ENCODE measurements at places on chromosomes 7 and 10. TPM values are rescaled to one million over a fixed set of nuclear protein-coding genes. Genes with fewer than 3 reads are reported as not detected.
A peak's percentile ranks its signal among the peaks of the same experiment; 100 is the strongest.

DNA sequence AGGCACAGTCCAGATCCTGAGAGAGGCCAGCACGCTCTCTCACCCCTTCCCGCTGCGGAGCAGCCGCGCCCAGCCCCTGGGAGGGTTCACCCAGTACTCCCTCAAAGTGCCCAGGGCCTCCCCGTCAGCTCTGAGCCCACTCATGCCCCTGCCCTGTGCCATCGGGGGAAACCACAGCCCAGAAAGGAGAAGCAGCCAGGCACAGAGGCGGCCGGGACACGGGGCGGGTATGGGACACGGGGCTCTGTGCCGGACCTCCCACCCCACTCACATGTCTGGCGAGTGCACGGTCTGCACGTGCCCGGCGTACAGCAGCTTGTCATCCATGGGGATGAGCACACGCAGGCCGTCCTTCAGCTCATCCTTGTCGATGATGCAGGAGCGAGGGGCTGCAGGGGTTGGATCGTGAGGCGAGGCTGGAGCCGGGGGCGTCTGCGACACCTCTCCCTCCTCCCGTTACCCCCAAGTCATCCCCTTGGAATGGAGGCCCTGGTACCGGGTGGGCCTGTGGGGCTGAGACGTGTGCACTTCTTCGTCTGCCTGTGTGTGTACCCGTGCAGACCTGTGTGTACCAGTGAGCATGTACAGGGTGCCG, 38.2 kb downstream of the SLC29A4 start:
- H3K4me1 ChIP-seq: no peaks in the 10 kb centered on the region
- H3K27ac ChIP-seq: no peak overlapping the region
- H3K27me3 ChIP-seq: no peaks in the 10 kb centered on the region
- no peak overlapping the region for H3K4me3 ChIP-seq

- no peak overlapping the region for H3K27ac ChIP-seq
- H3K27me3 ChIP-seq: no peaks in the 10 kb centered on the region
- no peak for DNase-seq
- H3K4me3 ChIP-seq: no peak overlapping the region
- no peaks in the 10 kb centered on the region for H3K4me1 ChIP-seq
- H3K36me3 ChIP-seq: no peaks in the 10 kb centered on the region
Measured at GRCh38 chr7:84982199-84982598, 204.7 kb downstream of the SEMA3D start.

- no peaks in the 10 kb centered on the region for H3K36me3 ChIP-seq
- peak; percentile 62 for DNase-seq
- no peak overlapping the region for H3K27ac ChIP-seq
- H3K4me3 ChIP-seq: no peak overlapping the region
- no peaks in the 10 kb centered on the region for H3K4me1 ChIP-seq
- H3K27me3 ChIP-seq: no peaks in the 10 kb centered on the region
Measured at GRCh38 chr10:132527339-132528063, 10.1 kb upstream of the INPP5A start.

The ASAH2 gene
- 0.39 TPM for total RNA-seq

The GPNMB gene
- total RNA-seq: 52.0 TPM

The NXPH1 gene
- not detected for total RNA-seq

DNA sequence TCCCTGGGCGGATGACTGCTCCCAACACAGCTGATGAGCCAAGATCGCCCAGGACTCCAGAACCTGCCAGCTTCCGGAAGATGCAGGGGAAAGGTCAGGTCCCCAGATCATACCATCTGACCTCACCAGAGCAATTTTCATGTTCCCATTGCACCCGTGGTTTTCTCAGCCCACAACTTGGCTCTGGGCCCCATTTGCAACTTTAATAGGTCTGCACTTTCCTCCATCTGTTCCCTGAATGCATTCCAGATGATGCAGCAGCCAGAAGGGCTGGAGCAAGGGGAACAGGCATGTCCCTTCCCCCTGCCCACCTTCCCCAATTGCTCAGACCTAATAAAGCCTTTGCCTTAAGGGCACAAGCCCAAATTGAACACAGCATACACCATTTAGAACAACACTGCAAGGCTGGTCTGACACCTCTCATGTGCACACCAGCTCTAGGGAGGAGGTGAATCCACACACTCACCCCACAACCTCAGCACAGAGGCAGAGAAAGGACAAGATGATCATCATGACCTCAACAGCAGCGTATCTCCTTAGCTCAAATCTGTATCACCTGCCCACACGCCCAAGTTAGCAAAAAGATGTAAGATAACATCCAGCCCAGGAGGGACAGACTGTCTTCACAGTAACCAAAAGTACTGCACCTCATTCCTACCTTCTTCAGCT, 87.5 kb downstream of the PLXNA4 start:
- no peaks in the 10 kb centered on the region for H3K27me3 ChIP-seq
- H3K4me1 ChIP-seq: peaks cover 9% of the 10 kb centered on the region
- H3K36me3 ChIP-seq: no peaks in the 10 kb centered on the region
- no peak overlapping the region for H3K27ac ChIP-seq

GRCh38 chr10:103660364-103661197, 167.1 kb downstream of the NEURL1 start:
- H3K27ac ChIP-seq: peak overlapping the region; percentile 85
- H3K27me3 ChIP-seq: no peaks in the 10 kb centered on the region
- peak; percentile 88 for DNase-seq
- H3K4me1 ChIP-seq: peaks cover 50% of the 10 kb centered on the region
- peak overlapping the region; percentile 63 for H3K4me3 ChIP-seq

The OR13A1 gene
- total RNA-seq: not detected

- DNase-seq: no peak
- H3K4me1 ChIP-seq: no peaks in the 10 kb centered on the region
- H3K4me3 ChIP-seq: no peak overlapping the region
Measured at GRCh38 chr7:12323415-12323814, 80.2 kb downstream of the VWDE start.

The HDAC9 gene
- total RNA-seq: 85.8 TPM

The DYNC1I1 gene
- total RNA-seq: 0.85 TPM

GRCh38 chr7:129782818-129783583, 169.8 kb downstream of the UBE2H start:
- H3K27ac ChIP-seq: no peak overlapping the region
- no peaks in the 10 kb centered on the region for H3K36me3 ChIP-seq
- peaks cover 80% of the 10 kb centered on the region for H3K4me1 ChIP-seq
- DNase-seq: peak; percentile 76

DNA sequence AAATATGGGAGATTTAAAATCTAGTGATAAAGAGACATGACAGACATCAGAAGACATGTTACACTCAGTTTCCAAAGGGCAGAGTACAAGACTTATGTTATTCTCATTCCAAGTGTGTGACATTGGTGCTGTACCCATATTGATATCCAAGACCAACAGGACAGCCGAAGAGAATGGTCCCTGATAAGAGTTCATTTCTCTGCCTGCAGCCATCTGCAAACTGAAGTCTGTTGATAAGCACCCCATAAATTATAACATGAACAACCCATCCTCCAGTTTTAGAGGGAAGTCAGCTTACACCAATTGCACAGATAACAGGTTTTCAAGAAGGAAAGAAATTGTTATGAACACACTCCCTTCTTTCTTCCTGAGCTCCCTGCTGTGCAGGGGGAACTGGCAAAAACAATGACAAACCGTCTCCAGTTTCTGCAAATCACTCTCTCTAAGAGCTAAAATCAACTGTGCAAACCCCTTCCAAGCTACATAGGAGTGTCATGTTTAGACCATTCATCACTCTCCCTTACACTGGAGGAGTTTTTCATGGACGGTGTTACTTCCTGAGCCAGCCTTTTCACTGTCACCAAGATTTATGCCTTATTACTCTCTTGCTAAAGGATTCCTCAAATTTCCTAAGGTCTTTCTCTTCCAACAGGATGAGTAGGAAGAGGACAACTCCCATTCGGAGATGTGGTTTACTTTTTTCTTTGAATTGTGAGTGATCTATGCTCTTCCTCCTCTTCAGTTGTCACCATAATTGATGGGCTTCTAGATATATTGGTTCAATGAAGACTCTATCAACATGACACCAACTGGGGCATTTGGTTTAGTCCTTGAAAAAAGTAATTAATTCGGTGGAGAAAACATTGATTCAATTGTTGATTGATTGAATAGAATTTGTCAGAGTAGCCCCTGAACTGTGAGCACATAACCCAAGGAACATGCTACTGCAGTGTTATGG, 80.3 kb upstream of the FAM171A1 start:
- no peak overlapping the region for H3K4me3 ChIP-seq
- no peak overlapping the region for H3K27ac ChIP-seq
- no peak for DNase-seq
- H3K4me1 ChIP-seq: no peaks in the 10 kb centered on the region
- no peaks in the 10 kb centered on the region for H3K27me3 ChIP-seq
- no peaks in the 10 kb centered on the region for H3K36me3 ChIP-seq

GRCh38 chr7:92613214-92613613, 23.0 kb upstream of the FAM133B start:
- H3K27me3 ChIP-seq: no peaks in the 10 kb centered on the region
- no peaks in the 10 kb centered on the region for H3K4me1 ChIP-seq
- H3K27ac ChIP-seq: no peak overlapping the region
- peaks cover 26% of the 10 kb centered on the region for H3K36me3 ChIP-seq
- no peak for DNase-seq

DNA sequence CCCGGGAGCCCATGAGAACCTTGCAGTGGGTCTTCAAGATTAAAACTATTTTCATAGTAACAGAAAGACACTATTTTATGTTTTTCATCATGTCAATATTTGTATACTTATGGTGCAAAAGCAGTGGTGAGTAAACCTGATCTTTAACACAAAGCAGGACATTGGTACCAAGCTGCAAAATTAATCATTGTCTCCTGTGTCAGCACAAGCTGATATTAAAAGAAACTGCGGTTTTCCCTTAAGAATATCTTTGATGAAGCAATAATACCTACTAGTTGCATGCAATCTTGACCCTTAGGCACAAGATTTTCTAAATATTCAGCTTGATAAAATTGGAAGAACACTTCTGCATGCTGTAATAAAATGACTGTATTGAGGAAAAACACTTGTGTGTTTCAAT, 121.7 kb downstream of the MDFIC start:
- no peak overlapping the region for H3K4me3 ChIP-seq
- H3K27me3 ChIP-seq: no peaks in the 10 kb centered on the region
- DNase-seq: no peak
- no peaks in the 10 kb centered on the region for H3K4me1 ChIP-seq

DNA sequence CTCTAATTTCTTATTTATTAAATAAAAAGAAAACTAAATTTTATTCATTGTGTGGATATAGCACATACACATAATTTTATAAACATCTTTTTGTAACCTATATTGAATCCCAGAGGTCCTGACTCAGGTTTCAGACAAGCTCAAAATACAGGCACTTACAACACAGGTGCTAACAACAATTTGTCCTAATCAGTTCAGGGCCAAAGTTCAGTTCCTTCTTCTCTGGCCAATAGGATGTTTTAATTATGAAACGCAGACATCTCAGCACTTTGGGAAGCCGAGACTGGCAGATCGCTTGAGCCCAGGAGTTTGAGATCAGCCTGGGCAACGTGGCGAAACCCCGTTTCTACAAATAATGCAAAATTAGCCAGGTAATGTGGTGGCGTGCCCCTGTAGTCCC, 15.0 kb downstream of the RPA3 start:
- peaks cover 59% of the 10 kb centered on the region for H3K4me1 ChIP-seq
- H3K4me3 ChIP-seq: no peak overlapping the region
- H3K36me3 ChIP-seq: no peaks in the 10 kb centered on the region

DNA sequence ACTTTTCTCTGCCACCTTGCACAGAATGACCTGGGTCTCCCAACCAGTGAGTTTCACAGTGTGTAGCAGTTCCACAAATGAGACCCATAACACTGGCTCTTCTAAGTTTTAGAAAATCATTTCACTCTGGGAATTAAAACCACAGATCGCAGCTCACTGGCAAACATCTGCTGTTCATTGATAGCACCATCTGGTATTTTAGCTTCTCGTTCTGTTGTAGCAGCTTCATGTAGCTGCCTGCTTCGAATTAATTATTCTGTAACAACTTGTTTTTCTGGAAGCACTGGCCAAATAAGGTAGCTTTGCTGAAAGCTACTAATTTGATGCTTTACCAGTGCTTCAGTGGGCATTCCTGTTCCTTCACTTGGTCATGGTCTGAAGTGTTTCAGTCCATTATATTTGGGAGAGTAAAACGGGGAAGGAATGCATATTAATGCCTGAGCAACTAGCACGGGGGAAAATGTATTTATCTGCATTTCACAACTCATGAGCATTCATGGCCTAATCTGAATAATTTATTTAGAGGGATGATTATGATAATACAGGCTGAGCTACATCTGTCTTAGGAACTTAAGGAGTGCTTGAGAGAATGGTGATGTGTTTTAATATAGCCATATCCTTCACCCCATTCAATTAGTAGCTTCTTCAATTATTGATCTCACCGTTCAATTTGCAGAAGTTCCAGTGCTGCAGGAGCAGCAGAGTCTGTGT, 447.4 kb downstream of the XPNPEP1 start:
- DNase-seq: no peak
- no peak overlapping the region for H3K27ac ChIP-seq
- H3K4me3 ChIP-seq: no peak overlapping the region
- no peaks in the 10 kb centered on the region for H3K36me3 ChIP-seq
- no peaks in the 10 kb centered on the region for H3K27me3 ChIP-seq

DNA sequence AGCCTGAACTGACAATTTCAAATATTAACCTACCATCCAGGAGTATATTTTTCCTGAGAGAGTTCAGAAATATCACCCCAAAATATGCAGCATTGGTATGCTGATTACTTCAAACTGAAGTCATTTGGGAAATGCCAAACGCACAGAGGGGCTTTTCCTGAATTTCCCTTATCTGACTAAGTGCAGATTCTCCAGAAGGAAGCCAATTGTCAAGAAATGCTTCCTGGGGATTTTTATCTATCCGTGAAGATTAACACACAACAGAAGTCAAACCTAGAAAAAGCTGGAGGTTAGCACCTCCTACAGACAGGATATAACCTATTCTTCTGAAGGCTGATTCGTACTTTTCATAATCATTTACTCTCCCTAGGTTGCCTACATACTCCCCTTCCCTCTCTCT, 91.0 kb downstream of the AKR1D1 start:
- no peaks in the 10 kb centered on the region for H3K4me1 ChIP-seq
- no peak for DNase-seq
- H3K27ac ChIP-seq: no peak overlapping the region
- H3K4me3 ChIP-seq: no peak overlapping the region
- no peaks in the 10 kb centered on the region for H3K27me3 ChIP-seq
- H3K36me3 ChIP-seq: no peaks in the 10 kb centered on the region

DNA sequence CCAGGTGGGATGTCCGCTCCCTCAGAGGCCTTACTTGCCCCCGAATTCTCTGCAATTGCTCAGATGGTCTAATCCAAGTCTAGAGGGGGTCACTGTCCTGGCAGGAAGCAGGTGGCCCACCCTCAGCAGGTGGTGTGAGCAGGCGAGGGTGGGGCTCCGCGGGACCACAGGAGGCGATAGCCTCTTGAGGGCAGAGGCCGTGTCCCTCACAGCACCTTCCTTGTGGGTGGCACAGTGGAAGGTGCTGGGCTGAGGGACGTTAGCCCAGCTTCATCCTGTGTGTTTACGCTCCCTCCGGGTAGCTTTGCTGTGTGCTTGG, 38.3 kb upstream of the INPP5A start:
- no peaks in the 10 kb centered on the region for H3K27me3 ChIP-seq
- peak; percentile 53 for DNase-seq
- H3K4me3 ChIP-seq: no peak overlapping the region
- H3K27ac ChIP-seq: no peak overlapping the region
- no peaks in the 10 kb centered on the region for H3K36me3 ChIP-seq

Data from spleen (tissue), 13 donors.